ENCODE measurements at places on chromosomes 5 and 9.

GRCh38 chr9:108565651-108566378 is 290.0 kb downstream of the ACTL7B start:
- DNase-seq: peak; percentile 17

GRCh38 chr5:119071561-119071995 is 691 bp downstream of the DMXL1 start:
- no peak for DNase-seq

GRCh38 chr5:95863383-95863757 is 40.8 kb upstream of the GLRX start:
- no peak for DNase-seq

DNA sequence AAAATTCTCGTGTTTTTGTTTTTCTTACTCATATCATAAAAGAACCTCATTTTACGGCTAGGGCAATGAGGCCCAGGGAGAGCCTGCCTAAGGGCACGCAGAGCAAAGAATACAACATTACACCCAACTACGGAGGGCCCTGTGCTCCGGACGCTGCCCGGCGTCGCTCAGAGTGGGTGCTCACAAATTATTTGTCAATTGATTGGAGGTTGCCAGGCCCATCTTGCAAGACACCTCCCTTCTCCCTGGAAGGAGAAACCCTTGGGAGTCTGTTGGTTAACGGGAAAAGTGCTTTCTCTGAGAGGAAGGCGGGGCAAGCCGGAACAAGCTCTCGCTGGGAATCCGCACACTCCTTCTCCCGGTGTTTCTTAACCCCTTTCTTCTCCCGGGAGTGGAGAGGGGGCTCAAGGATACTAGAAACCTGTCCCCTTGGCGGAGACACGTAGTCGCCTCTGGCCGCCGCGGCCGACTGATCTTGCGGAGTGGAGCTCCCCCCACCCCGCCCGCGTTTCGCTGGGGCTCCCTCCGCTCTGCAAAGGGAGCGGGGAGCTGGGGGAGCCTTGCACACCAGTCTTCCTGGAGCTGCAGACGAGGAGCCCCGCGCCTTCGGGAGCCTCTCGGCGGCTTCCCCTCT is 599.3 kb upstream of the SGCD start:
- no peak for DNase-seq
